ENCODE measurements at places on chromosomes 4 and X.

DNA sequence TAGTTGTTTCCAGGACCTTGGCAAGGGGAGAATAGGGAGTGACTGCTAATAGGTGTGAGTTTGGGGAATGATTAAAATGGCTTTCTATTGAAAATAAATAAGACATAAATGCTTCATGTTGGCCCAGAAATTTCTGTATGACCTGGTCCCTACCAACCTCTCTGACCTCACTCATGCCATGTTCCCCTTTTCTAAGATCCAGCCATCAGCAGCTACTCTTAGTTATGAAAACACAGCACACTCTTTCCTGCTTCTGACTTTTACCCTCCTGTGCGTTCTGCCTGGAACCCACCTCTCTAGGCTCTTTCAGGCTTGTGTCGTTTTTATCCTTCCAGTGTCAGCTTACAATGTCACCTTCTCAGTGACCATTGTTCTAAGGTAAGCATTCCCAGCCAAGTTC is 14.8 kb upstream of the CXCL5 start:
- DNase-seq: no peak

DNA sequence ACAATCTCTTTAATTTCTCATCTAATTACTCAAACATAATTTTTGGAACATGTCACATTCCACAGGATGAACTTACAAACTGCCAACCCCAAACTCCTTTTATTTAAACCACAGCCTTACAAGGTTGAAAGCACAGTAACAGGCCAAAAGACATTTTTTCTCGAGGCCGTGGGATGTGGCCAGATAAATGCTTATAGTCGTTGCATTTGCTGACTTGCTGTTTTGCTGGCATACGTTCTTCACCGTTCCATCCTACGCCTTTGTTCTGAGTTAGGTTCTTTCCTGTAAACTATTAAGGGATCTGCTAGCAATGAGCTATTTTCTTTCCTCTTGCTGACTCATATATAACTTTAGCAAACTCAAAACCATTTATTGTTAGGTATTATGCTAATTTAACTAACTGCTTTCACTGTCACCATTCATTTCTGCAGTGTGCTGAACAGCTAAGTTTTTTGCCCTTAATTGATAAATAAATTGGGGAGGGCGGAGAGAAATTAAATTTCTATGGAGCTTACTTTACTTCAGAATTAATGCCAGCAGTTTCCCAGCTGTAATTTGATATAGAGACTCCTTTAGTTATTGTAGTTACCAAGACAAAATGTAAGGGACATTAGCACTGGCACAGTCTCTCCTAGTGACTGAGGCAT is 135.1 kb upstream of the PACRGL start:
- no peak for DNase-seq

DNA sequence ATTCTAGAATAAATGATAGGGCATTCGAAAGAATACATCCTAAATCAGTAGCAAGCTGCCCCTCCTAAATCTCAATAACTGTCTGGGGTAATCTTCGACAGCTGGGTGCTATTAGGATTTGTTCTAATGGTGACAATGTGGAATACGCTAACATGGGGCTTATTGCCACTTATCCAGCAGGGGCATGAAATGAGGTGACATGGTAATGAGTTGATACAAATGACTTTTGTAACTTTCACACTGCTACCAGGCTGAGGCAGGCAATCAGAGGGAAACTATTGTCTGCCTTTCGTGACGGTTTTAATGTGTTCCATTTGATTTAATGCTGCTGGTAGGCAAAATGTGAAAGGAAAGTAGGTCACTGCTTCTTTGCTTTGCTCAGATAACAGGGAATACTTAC is 1047.4 kb upstream of the PABPC4L start:
- DNase-seq: no peak

DNA sequence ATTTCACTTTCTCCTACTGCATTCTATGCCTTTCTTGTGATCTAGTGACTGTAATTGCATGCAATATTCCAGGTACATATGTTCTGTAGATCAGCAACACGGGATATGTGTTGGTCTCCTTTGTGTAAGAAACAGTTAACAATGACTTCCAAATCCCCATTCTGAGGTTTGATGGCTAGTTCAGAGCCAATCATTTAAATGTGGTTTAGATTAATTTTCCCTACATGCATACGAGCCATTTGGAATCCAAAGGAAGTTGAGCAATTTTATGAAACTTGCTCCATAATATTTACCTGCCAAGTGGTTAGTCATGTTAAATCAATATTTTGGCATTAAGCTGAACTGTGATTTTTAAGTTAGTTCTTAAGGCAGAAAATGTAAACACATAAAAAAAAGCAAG is 172.8 kb upstream of the DCAF12L2 start:
- no peak for DNase-seq

GRCh38 chr4:122749704-122750454 is 17.4 kb downstream of the BBS12 start:
- no peak for DNase-seq

GRCh38 chrX:42027367-42028000 is 104.1 kb upstream of the CASK start:
- peak; percentile 61 for DNase-seq

DNA sequence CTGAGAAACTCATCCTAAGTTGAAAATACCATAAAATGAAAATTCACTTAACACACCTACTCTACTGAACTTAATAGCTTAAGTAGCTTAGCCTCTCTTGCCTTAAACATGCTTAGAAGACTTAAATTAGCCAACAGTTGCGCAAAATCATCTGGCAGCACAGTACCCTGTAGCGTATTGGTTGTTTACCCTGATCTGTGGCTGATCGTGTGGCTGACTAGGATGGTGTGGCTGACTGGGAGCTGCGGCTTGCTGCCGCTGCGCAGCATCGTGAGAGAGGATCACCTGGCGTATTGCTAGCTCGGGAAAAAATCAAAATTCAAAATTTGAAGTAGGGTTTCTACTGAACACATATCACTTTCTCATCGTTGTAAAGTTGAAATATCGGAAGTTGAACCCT is 6.3 kb downstream of the RUFY3 start:
- no peak for DNase-seq

GRCh38 chr4:188714501-188714900 is 575.3 kb downstream of the TRIML1 start:
- no peak for DNase-seq

- peak; percentile 2 for DNase-seq
Observed at GRCh38 chr4:88291003-88291402, 6.6 kb upstream of the PPM1K start.

GRCh38 chr4:40334591-40335524 is at the start of gene CHRNA9:
CHRNA9 (plus strand) TSS chr4:40335333; CDS start chr4:40335468, 135 bp downstream.
- no peak for DNase-seq

DNA sequence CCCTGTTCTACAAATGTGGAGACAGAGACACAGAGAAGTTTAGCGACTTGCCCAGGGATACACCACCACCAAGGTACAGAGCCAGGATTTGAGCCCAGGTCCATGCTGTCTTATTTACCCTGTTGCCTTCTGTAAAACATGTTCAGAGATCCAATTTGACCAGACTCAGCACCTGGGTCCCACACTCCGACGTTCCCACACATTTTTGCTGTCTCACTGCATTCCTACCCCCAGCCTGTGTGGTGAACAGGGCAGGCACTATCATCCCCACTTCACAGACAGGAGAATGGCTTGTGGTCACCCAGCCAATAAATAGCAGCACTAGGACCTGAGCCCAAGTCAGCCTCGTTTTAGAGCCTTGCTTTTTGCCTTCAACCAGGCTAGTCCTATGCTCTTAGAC is 102.8 kb downstream of the PJA1 start:
- DNase-seq: no peak

DNA sequence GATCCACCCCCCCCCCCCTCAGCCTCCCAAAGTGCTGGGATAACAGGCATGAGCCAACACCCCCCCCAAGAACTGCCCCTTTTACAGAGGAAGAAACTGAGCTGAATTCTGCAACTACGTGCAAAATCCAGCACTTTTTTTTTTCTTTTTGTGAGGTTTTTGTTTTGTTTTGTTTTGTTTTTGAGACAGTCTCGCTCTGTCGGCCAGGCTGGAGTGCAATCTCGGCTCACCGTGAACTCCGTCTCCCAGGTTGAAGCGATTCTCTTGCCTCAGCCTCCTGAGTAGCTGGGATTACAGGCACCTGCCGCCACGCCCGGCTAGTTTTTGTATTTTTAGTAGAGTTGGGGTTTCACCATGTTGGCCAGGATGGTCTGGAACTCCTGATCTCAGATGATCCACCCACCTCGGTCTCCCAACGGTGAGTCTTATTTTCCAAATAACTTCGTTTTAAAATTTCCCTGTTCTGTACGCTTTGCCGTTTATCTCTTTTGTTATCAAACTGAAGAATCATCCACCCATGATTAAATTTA is 4.9 kb downstream of the CRLF2 start:
- no peak for DNase-seq

- DNase-seq: no peak
Observed at GRCh38 chr4:13986548-13986947, 359.0 kb upstream of the BOD1L1 start.

GRCh38 chrX:53004811-53005210 is 43.8 kb upstream of the GPR173 start:
- DNase-seq: no peak

GRCh38 chr4:32417113-32417704 is 1697.0 kb downstream of the PCDH7 start:
- DNase-seq: no peak

GRCh38 chrX:41085512-41085877 is 250 bp downstream of the USP9X start:
- DNase-seq: peak; percentile 41

DNA sequence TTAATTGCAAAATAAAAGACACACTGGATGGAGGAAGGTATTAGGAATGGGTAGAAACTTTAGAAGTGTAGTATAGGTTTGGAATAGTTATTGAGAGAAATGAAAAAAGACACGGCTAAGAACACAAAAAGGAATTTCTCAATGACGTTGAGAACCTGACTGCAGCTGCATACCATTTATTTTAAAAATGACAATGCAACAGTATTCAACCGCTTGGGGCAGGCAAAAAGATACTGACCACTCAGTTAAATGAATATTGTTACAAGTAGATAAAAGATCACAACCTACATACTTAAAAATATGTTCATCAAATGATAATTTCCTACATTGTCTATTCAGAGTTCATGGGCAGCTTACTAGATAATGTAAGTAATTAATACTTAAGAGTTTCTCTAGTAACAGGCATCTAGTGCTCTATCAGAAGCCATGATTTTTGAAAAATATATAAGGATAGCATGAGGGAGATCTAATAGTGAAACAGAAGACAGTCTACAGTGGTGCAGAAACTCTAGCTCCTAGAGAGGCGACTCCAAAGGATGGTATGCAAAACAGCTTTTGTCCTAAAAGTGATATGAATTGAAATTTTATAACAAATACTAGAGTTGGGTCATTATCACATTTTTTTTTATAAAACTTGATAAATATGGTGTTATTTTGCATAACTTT is 216.2 kb upstream of the VEGFC start:
- DNase-seq: no peak

- DNase-seq: no peak
Observed at GRCh38 chr4:128866269-128866668, 56.8 kb downstream of the JADE1 start.

GRCh38 chr4:88630756-88631155 is 38.5 kb downstream of the HERC3 start:
- peak; percentile 8 for DNase-seq

DNA sequence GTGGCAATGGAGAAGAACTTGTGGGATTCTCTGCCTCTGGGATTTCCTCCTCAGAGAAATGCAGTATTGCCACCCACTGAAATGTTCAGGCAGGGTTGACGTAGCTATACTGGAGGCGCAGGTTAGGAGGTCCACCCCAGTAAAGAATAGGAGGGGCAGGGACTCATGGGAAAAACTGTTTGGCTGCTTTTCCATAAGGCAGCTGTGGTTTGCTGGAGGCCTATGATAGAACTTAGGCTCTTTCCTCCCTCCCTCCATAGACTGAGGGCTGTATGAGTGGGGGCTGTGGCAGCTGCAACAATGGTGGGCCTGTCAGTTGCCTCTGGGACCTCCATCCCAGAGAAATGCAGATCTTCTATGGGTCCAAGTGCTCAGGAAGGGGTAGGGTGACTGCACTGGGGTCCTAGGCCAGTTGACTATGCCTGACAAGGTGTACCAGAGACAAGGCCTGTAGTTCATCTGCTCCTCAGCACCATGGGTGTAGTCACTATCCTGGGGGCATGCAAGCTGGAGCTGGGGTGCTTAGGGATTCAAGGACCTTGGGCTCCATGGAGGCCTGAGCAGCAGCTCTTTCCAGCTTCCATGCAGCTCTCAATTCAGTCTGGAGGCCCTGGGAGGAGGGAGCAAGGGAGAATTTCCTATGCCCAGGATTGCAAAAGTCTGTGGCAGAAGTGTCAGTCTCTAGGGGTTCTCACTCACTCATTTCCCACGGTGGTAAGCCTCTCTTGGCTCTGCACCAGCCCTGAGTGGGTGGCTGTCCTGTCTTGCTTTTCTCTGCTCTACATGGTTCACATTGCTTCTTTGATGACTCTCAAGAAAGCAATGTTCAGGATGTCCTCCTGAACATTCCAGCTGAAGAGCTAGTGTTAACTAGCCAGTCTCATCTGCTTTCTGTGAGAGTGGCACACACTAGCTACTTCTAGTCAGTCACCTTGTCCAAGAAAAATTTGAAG is 353.0 kb downstream of the IDS start:
- DNase-seq: no peak

- no peak for DNase-seq
Observed at GRCh38 chr4:83582289-83582785, 46.4 kb downstream of the GPAT3 start.

DNA sequence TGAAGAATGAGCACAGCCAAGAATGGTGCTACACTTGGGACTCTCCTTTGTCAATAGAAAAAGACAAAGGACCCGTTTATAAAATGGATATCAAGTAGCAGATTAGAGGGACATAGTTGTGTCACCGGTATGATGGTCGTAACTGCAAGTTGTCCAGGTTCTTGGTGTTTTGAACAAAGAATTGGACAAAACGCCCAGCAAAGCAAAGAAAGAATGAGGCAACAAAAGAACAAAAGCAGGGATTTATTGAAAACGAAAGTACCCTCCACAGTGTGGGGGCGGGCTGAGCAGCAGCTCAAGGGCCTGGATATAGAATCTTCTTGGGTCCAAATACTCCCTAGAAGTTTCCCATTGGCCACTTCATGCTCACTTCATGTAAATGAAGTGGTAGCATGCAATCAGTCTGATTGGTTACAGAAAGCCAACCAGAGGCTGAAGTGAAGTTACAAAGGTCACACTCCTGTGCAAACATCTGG is 54.7 kb downstream of the SHROOM3 start:
- DNase-seq: no peak

GRCh38 chr4:10958226-10958856 is 273.8 kb upstream of the CLNK start:
- no peak for DNase-seq

GRCh38 chr4:189143263-189143952 is 797.3 kb upstream of the FRG1 start:
- DNase-seq: no peak

- no peak for DNase-seq
Observed at GRCh38 chr4:8218371-8219031, 19.4 kb downstream of the SH3TC1 start.

- no peak for DNase-seq
Observed at GRCh38 chr4:80101071-80101791, 28.2 kb upstream of the ANTXR2 start.

DNA sequence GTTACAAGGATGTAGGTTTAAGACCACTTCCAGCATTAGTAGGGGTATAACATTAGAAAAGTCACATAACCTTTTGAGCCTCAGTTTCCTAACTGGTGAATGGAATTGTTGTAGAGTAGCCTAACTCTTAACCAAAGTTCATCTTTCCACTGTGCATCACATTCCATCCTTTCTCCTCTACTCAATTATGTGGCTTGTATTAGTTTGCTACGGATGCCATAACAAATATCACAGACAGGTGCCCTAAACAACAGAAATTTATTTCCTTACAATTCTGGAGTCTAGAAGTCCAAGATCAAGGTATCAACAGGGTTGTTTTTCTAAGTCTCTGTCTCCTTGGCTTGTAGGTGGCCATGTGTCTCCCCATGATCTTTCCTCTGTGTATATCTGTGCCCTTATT is 231.9 kb downstream of the RASL11B start:
- DNase-seq: no peak

Data from small intestine (tissue), 16 donors.